ENCODE measurements at places on chromosomes 7 and 10.

DNA sequence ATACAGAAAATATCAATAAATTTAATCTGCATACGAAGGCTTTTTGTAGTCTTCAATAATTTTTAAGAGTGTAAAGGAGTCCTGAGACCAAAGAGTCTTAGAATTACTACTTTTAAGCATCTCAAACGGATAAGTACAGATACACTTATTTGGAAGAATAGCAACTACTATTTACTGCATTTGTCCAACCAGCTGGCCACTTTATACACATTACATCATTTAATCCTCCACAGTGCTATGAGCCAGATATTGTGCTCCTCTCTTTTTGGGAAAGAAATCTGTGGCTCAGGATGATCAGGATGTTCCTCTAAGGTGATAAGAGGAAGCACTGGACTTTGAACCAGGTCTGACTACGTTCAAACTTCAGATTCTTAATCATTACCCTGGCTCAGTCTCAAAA lies 588.6 kb upstream of the LRRTM3 start:
- no peak for DNase-seq

DNA sequence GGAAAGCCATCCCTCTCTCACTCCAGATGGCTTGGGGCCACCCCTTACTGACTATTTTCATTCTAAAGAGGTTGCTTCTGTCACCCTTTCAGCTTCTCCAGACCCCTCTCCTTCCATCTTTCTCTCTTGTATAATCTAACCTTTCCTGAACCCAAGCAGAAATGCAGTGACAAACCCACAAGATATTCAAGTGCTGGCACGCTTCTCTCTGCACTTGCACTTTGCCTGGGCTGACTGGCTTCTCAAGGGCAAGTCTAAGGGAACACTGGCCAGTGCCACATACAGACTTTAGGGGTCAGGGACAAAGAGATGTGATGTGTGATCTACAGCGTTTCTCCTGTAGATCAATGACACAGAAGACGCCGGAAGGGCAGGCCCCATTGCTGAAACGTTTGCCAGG lies 150.4 kb upstream of the LANCL2 start:
- DNase-seq, result no peak

- no peak for DNase-seq
Measured at GRCh38 chr10:92598321-92598720, 5.4 kb downstream of the KIF11 start.

DNA sequence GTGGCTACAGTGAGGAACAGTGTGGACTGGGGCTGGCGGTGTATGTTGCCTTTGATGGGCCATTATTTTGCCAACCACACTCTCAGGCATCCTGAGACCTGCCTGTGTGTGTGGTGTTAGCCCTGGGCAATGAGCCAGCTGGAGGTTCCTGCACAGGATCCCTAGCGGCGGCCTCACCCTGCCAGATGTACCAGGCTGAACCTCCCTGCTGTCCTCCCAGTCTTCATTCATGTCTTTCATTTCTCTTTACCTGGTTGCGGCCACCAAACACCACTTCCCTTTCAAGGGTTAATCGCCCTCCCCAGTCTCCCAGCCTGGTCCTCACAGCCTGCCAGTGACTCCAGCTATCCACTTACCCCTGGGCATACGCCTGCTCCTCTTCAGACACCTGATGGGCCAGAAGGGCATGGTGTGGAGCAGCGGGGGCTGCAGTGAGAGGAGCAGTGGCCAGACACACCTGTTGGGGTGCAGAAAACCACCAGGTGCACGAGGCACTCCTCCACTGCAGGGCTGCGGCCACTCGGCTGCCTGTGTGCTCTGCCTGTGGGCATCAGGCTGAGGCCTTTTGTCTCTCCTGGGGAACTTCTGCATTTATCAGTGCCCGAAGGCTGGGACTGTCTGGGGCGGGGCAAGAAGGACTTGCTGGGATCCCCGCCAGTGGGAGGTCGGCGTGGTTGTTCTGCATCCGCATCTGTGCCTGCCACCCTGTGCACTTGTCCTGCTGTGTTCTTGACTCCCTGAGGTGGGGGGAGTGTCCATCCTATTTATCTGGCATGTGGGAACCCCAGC lies 111.6 kb downstream of the ARHGAP22 start:
- DNase-seq, result no peak

- DNase-seq, result no peak
Measured at GRCh38 chr10:74925708-74926107, 99.3 kb downstream of the KAT6B start.

DNA sequence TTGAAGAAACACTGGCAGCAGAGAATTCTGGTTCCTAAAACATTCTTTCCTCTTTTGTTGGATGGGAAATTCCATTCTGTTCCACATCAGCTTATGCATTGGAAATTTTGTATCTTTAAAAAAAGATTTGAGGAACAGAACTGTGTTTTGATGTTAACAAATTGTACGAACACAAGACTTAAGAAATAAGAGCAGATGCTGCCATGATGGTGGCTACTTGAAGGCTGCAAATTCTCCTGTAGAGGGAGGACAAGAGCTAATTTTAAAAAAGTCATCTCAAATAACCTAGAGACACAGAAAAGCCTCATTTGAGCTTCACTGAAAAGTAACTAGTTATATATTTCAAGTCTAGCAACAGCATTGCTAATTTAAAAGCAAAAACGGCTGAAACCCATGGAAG lies 29.8 kb downstream of the NDUFB2 start:
- no peak for DNase-seq

- DNase-seq, result no peak
Measured at GRCh38 chr7:29196971-29197595, 2.5 kb downstream of the CHN2 start.

GRCh38 chr10:74103560-74104258 lies 46.9 kb downstream of the AP3M1 start:
- DNase-seq, result no peak

DNA sequence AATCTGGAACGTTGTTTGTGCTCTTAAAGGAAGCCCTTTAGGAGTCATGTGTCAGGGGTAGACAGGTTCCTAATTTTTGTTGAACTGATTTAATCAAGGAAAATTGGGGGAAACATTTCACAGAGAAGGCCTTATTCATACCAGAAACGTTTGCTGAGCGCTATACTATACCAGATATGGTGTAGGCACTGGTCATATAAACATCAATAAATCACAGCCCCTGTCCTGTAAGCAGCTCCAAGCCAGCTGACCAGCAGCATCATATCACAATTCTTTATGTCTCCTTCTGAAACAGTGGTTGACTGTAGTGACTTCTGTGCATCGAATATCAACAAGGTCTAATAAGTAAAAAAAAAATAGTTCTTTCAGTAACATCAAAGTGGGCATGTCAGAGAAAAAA lies 1.1 kb downstream of the TMEM178B start:
- no peak for DNase-seq

DNA sequence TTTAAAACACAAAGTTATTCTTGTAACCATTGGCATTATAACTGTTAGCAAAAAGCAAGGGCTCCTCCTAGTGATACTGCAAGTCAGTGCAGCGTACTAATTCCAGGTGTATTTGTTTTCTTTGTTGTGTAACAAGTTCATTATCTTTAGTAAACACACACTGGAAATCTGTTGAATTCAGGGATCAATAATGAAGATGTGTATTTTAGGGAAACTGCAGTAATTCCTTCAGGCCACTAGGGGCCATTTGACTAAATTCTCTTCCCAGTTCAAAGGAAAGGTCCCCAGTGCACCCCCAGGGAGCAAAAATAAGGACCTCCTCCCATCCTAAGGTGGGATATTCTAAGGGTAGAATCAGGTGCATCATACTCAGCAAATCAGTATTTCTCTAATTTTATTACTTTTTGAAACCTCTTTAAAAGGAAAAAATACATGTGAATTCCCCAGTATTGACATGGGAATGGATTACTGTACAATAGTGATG lies 158.6 kb upstream of the LYZL1 start:
- DNase-seq, result no peak

GRCh38 chr7:150685219-150686029 lies at the start of gene GIMAP2:
TSS of gene GIMAP2 (plus strand) at chr7:150685706. CDS start at chr7:150687060, 1,354 bp downstream.
- DNase-seq, result no peak
